ENCODE measurements at places on chromosomes 7 and 10.
A peak's percentile ranks its signal among the peaks of the same experiment; 100 is the strongest.

GRCh38 chr10:96276831-96277230 is 5.5 kb upstream of the BLNK start:
- no peak for DNase-seq

GRCh38 chr10:1159131-1160061 is 103.2 kb downstream of the WDR37 start:
- no peak for DNase-seq

GRCh38 chr7:44196450-44196872 is 4.3 kb upstream of the YKT6 start:
- DNase-seq, result peak; percentile 25

DNA sequence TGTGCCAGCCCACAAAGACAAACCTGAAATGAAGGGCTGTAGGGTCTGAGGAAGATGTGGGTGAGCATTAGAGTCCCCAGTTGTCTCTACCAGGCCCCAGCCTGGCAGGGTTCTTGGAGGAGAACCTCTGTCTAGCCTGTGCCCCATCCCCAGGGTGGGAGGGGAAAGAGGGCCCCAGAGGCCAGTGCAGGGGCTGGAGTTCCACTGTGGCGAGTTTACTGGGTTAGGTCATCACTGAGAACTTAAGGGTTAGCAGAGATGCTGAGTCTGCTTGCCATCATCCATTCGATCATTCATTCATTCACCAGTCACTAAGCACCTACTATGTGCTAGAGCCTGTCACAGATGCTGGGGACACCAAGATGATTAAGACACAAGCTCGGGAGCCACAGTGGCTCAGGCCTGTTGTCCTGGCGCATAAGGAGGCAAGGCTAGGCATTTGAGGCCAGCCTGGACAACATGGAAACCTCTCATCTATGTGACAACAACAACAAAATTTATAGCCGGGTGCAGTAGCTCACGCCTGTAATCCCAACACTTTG is 2.6 kb downstream of the ANKRD2 start:
- no peak for DNase-seq

DNA sequence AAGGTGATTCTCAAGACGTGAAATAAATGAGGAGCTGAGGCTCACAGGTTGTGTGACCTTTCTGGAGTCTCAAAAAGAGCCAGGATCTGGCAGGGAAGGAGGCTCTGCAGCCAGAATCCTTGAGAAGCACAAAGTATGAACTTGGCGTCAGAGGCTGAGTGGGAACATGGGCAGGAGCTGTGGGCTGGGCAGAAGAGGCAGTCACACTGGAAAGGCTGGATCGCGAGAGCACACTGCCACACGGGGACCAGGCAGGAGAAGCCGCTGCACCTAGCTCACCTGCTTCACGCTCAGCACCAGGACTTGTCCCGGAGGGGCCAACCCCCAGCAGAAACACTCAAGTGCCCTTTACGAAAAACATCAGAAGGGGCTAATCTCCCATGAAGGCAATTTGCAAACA is 535.0 kb downstream of the TNS3 start:
- DNase-seq, result no peak

GRCh38 chr7:13286916-13287315 is 599.5 kb downstream of the ARL4A start:
- no peak for DNase-seq

- DNase-seq, result no peak
These were observed 514.2 kb downstream of the TFEC start for GRCh38 chr7:115516341-115516740.

DNA sequence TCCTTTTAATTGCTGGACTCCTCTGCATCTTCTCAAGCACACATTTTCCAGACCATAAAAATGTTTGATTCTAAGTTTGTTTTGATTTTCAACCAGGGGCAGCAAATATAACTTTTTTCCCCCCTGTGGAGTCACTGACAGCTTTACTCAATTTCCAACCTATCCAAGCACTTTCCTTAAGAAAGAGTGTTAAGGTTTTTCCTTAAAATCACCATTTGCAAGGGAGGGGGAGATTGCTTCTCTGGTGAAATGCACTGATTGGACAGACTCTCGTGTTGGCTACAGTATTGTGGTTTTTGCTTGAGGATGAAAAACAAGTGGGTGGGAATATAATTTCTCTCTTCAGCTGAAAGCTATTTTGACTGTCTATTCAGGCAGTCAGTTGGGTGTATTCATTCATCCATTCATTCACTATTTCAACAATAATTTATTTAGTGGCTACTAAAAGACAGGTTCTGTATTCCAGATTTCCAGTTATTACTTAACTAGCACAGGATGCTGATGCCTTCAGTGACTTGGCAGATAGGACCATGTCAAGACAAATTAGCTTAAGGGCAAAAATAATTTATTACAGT is 146.3 kb downstream of the BAMBI start:
- DNase-seq, result no peak

GRCh38 chr7:9945857-9946256 is 1027.8 kb upstream of the PHF14 start:
- no peak for DNase-seq

DNA sequence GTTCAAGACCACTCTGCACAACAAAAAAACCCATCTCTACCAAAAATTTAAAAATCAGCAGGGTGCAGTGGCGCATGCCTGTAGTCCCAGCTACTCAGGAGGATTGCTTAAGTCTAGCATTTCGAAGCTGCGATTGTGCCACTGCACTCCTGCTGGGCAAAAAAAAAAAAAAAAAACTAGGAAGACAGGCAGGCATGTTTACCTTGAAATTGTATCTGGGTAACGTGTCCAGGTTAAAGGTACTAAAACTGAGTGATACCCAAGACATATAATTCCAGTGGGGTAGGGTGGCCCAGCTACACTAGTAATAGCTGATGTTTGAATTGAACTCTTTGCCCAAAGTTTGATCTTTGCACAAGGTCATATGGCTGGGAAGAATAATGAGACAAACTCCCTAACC is 16.2 kb downstream of the GHITM start:
- no peak for DNase-seq

DNA sequence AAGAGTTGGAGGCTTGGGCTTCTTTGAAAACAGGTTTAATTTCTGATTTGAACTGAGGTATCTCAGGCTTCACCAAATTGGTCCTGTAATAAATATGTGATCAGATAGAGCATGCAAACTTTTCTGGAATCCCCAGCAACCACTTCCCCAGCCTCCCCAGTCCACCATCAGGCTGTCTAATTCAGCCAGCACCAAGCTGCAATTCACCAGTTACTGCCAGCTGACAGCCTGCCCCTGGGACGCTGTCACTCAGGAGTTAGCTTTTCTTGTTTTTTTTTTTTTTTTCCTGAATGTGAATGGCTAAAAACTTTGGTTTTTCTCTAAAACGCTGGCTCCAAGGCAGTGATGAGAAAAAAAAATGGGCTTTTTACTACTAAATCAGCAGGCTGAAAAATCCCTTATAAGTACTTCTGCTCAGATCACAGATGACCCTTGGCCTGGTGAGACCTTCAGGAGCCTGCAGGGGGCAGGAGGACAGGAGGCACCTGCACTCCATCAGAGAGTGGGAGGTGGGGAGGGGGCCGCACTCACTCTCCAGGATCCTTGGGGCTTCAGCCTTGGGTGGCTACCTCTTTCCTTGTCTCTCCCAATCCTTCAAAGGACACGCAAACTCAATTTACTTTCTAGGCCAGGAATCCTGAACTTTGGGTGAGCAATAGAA is 349.4 kb downstream of the GATA3 start:
- DNase-seq, result peak; percentile 13

DNA sequence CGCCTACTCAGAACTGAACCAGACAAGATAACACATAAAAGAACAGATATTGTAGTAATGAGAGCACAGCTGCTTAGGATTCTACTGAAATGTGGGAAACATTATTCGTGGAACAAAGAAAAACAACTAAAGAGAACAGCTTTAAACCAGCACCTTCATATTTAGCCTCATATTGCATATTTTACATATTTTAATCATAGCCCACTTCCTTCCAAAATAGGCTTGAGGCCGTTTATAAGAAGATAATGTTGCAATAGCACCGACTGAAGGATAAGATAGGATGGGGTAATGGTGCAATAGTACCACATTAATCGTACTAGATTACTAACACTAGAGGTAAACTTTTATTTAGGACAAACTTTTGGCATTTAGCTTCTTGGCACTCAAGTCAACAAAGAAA is 71.3 kb downstream of the KCND2 start:
- no peak for DNase-seq

GRCh38 chr7:87426160-87426559 is 49.3 kb downstream of the ABCB4 start:
- no peak for DNase-seq

Measured in CD4-positive, alpha-beta T cell treated with Interleukin-6 for 4 hours (primary cell).